Activated CD4-positive, alpha-beta T cell treated with anti-CD3 and anti-CD28 coated beads, Interleukin-2, amount 10 ng/mL, durations not matched to agents 24 days and 14 days (primary cell): ENCODE measurements at places on chromosomes 16 and 17. TPM values are rescaled to one million over a fixed set of nuclear protein-coding genes. Genes with fewer than 3 reads are reported as not detected.

DNA sequence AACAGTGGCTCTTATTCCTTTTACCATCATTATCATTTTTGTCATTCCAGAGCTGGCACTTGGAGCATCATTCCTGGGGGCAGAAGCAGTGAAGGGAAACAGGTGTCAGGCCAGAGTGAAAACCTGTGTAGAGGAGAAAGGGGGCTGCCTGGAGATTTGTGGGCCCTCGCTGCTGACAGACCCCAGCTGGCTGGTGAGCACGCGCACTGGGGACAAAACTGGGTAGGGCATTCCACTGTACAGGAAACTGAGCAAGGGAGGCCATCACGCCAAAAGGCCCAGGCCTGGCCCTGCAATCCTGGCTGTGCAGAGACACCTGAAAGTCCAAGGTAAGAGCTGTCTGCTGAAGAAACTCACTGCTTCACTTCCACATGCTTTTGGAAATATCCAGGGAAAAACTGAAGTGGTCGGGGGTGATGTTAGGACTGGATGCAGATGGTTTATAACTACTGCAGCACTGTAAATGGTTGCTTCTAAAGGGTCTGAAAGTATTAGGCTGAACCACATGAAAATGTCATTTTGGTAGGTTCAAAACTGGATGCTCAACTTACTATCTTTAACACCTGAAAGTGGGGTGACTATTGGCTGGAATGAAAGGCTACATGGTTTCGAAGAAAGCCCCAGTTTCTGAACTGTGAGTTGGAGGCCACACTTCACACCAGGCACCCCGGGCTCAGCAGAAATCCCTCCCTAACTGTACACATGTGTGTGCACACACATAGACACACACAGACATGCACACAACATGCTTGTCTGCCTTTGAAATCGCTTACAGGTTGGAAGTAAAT is 225.0 kb downstream of the C16orf78 start:
- no peak for DNase-seq

BCL6B gene
- 0.90 and 0.91 TPM in 2 replicates for total RNA-seq

DNA sequence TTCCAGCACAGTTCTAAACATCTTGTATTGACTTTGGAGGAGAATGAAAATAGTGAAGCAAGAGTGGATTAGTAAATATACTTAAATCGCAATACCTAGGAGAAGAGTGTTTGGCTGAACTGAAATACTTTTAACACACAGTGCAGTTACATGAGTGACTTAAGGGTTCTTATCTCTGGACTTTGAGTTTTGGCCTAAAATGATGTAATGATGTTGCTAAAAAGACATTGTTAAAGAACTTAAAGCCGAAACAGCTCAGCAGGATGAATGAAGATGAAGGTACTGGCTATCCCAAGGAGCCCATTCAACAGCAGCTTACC is 28.1 kb downstream of the PMP22 start:
- no peak for DNase-seq

DNA sequence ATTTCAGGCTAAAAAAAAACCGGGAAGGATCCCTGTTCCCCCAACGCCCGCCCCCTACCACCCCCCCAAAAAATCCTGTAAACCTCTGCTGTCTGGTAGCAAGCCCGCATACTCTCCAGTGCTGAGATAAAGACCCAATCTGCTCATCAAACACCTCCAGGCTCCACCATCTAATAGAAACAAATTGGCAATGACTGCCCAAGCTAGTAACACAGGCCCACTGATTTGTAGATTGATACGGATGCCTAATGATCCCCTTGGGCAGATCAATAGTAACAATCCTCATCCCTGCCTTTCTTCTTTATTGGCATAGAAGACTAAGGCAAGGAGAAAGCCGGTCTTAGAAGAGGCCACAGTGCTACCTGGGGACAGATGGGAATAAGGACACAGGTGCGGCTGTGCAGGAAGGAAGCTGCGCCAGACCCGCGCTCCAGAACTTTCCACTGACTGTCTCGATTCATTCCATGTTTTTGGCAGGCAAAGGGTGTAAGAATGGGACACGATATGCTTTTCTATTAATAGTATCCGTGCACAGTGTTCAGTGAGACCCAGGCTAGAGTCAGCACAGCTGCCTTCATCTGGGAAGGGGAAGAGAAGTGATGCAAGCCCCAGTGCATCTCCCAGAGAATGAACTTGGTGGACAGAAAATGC is 407.6 kb upstream of the PSMD7 start:
- no peak for DNase-seq
